Activated naive CD8-positive, alpha-beta T cell treated with anti-CD3 and anti-CD28 coated beads for 36 hours (primary cell): ENCODE measurements at places on chromosomes 16 and 17.

DNA sequence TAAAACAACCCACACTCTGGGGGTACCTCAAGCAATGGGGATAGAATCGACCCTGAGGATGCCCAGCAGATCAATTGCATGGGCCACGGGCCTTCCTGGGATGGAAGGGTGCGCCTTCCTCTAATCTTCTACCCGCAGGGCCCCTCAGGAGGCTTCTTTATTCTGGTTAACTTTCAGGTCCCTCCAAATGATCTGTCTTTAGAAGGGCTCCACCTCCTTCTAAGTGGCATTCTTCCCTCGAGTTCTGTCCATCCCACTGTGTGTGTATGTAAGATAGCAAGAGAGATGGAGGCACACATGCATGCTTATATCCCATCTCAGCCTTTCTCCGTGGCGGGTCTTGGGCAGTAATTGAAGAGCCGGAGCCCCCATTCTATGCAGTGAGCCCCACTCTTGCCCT, 125.7 kb downstream of the MRM1 start:
- DNase-seq, result no peak

DNA sequence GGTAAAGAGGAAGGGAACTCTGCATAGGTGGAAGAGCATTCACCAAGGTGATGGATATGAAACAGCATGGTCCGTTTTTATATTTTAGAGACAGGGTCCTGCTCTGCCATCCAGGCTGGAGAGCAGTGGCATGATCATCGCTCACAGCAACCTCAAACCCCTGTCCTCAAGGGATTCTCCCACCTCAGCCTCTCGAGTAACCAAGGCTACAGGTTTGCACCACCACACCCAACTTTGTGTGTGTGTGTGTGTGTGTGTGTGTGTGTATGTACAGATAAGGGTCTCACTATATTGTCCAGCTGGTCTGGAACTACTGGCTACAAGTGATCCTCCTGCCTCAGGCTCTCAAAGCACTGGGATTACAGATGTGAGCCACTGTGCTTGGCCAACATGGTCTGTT, 77.5 kb upstream of the NACA2 start:
- DNase-seq, result no peak

GRCh38 chr16:12611916-12612597, 191.6 kb downstream of the CPPED1 start:
- DNase-seq, result no peak

GRCh38 chr16:79912592-79913310, 312.2 kb upstream of the MAF start:
- no peak for DNase-seq

DNA sequence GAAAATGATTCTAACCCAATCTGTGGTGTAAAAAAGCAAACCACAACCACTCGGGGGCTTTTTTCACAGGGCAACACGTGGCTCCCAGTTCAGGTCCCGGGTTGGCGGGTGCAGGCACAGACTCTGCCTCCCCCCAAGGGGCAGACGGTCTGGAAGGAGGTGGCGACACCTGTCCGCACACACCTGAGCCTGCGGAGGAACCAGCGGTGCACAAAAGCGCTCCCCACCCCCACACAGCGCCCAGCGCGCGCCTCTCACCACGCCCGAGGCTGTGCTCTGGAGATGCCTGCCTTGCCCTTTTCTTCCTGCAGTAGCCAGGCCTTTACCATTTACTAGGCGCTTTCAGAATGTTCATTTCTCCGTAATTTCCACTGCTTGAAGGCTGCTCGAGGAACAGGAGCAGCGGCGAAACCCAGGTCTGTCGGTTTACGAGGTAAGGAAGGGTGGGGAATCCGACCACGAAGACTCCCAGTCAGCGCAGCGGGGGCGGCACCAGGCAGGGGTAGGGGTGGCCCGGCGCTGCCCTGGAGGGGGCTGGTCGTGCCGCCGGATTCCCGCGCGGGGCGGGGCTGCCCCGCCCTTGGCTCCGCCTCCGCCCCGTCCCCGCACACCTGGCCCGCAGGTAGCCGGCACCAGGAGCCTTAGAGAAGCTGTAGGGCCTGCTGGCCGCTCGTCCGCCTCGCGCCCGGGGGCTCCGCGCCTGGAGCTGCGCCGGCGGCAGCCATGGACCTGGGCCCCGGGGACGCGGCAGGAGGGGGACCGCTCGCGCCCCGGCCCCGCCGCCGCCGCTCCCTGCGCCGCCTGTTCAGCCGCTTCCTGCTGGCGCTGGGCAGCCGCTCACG, at the start of gene USP43:
USP43 (plus strand) TSS at position 608 of the 842 bp plus-strand sequence; CDS start at position 724, 116 bp downstream.
- peak; percentile 43 for DNase-seq

DNA sequence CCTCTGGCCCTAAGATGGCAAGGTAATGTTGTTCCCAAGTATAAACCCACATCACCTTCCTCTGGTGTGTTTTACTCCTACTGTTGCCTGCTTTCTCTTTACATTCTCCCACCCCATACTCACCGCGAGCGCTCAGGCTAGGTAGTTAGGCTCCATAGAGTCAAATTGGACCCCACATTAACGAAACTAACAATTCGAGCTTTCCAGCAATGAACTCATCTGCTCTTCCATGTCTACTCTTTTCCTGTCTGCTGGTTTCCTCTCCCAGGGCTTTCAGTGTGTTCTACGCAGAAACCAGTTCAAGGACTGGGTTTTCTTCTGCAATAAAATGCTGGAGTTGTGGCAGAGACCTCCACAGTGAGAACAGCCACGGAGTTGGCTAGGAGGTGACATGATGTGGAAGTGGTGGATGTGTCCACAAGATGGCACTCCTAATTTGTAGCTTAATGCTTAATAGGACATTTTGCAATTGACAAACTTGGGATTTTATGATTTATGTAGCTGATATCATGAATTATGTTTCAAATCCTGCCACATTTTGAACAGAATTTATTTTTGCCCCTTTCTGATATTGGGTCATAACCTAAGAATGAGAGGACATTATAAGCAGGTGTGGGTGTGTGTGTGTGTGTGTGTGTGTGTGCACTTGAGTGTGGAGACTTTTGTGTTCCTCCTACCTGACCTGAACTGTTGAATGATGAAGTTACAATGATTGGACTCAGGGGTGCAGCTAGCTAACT, 2.2 kb upstream of the UQCRC2 start:
- no peak for DNase-seq

- DNase-seq, result no peak
These were observed 10.4 kb downstream of the HSD17B2 start for GRCh38 chr16:82045465-82045864.

DNA sequence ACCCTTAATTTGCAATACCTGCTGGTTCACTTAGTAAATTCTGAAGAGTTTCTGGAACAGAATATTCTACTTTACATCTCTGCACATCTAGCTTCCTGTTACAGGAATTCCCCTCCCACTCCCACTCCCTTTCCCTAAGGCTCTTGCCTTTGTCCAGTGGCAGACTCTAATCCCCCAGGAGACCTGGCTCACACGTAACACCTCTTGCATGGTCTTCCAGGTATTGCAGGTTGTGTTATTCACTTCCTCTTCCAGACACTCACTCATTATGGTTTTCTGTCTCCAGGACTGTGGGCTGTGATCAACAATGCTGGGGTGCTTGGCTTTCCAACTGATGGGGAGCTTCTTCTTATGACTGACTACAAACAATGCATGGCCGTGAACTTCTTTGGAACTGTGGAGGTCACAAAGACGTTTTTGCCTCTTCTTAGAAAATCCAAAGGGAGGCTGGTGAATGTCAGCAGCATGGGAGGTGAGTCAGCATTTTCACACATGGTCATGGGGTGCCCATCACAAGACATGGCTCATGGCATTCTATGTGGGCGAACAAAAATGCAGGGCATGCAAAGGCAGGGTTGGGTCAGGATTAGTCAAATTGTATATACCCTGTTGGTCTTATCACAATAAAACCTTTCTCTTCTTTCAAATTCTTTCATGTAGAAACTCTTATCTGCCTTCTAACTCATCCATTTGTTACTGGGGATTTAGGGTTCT, 35.8 kb downstream of the HSD17B2 start:
- no peak for DNase-seq

GRCh38 chr17:54861471-54861983, 39.1 kb upstream of the TOM1L1 start:
- DNase-seq, result no peak

DNA sequence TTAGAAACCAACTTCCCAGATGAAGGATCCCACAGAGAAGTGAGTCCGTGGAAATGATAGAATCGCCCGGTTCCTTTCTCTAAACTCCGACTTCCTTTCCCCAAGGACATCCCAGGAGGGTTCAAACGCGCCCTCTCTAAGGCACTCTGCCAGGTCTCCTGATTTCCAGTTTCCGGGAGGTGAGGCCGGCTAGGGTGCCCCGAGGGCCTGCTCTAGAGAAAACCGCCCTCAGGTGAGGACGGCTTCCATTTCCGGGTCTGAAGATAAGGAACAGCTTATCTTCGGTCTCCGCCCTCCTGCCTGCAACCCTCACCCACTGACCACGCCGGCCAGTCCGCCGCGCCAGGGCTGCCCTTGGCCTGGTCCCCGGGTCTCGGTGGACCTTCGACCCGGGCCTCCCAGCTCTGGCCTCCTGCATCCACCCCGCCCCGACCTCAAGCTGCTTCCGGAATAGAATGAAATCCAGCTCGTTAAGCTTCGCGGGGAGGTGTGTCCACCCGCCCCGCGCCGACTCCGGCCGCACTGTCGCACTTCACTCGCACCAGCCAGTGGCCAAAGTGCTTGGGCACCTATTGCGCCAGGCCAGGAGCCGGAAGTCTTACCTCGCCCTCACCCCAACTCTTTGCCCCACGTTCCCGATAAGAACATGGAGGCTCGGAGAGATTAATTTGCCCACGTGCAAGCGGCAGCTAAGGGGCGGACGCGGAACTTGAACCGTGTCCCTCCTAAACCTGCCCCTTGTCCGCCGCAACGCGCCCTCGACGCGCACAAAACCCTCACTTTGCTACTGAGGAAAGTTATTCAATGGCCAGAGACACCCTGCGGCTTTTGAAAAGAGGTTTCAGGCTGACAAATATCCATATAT, 836 bp upstream of the MMP15 start:
- peak; percentile 12 for DNase-seq

- no peak for DNase-seq
These were observed 174.8 kb downstream of the NTN1 start for GRCh38 chr17:9195961-9196670.

GRCh38 chr16:50215680-50216079, 50.7 kb upstream of the ADCY7 start:
- DNase-seq, result no peak

DNA sequence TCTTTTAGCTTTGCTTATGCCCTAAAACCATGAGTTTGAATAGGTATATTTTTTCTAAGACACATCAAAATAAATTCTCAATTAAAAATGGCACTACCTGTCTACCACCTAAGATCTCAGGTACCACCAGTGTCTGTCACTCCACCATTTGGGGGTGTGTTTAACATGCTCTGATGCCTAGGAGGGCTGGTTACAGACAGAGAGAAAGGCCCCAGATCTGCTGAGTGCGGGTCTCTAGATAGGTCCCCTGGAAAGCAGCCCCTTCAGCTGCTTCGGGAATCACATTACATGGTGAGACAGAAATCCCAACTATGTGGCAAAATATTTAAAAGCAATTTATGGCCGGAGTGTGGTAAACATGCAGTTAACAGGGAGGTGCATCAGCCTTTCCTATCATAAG, 653 bp upstream of the VAC14 start:
- DNase-seq, result no peak

DNA sequence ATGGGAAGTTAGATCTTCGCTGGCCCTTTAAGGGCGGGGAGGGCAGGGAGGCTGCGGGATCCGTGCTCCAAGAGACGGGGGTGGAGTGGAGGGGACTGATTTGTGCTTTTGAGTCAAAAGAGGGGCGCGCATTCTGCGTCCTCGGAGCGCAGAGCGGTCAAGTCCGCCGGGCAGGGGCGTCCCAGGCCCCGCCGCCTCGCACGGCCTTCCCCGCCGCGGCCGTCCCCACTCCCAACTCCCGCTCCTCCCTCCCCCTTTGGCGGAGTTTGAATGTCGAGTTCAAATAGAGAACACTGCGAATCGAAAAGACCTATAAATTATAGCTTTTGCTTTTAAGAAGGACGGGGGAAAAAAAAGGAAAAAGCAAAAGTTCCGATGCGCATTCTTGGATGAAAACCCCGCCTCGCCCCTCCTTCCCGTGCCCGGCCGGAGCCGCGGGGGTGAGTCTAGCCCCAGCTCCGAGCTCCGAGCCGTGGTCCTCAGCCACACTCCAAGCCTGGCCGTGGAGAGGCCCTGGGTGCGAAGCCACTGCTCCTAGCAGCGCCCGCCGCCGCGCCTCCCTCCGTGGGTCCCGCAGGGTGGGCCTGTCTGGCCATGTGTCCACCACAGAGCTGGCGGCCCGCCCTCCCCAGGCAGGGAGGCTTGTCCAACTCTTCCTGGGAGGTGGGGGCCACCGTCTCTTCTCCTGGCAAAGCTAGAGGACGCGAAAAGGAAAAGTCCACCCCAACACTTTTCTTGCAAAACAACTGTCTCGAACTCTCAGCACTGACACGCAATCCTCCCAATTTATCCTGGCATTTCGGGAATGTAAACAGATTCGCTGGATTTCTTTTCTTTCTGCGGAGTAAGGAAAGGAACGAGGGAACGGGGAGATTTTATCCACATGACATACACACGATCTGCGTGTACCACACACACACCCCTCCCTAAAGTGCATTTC, 3.6 kb downstream of the CBX8 start:
- no peak for DNase-seq

GRCh38 chr17:79595471-79595870, 15.4 kb downstream of the RBFOX3 start:
- no peak for DNase-seq

DNA sequence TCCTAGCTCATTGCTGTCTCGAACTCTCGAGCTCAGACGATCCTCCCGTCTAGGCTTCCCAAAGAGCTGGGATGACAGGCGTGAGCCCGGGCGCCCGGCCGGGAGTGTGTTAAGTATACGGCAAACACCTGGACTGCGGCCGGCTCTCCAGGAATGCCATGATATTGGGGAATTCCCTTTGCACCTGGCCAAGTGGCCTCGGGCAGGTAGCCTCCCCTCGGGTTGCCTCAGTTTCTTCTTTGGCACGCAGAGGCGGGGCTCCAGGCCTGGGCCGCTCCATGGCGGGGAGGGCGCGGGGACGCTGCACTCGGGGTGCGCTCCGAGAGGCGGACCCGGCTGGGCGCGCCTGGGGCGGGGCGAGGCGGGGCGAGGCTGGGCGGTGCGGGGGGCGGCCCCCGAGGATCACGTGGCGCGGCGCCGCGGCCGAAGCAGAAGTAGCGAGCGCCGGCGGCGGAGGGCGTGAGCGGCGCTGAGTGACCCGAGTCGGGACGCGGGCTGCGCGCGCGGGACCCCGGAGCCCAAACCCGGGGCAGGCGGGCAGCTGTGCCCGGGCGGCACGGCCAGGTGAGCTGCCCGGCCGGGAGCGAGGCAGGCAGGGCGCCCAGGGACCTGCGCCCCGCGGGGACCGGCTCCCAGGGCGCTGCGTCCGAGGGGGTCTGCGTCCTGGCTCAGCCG, at the start of gene PLCG2:
PLCG2 (plus strand) TSS at position 431 of the 675 bp plus-strand sequence. CDS start 6,699 bp downstream, outside the sequence.
- peak; percentile 84 for DNase-seq

- no peak for DNase-seq
These were observed 1.1 kb downstream of the TOX3 start for GRCh38 chr16:52545898-52546266.

DNA sequence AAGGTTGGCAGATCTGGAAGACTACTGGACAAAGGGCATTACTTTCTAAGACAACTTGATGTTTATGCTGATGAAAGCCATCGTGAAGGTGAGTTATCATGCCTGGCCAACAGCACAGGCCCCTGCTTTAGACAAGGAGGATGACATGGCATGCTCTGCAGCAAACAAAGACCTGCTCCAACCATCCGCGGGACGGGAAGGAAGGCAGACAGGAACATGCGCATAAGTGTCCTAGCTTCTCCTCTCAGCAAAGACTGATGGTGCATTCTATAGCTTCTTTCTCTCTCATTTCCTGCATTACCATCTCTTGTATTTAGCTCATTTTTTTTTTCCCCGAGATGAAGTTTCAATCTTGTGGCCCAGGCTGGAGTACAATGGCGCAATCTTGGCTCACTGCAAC, 5.4 kb downstream of the NPLOC4 start:
- DNase-seq, result no peak

- DNase-seq, result no peak
These were observed 5.5 kb downstream of the SERPINF1 start for GRCh38 chr17:1767358-1767757.
